Fibroblast of skin of scalp (primary cell): ENCODE measurements at places on chromosomes 5 and 9.

DNA sequence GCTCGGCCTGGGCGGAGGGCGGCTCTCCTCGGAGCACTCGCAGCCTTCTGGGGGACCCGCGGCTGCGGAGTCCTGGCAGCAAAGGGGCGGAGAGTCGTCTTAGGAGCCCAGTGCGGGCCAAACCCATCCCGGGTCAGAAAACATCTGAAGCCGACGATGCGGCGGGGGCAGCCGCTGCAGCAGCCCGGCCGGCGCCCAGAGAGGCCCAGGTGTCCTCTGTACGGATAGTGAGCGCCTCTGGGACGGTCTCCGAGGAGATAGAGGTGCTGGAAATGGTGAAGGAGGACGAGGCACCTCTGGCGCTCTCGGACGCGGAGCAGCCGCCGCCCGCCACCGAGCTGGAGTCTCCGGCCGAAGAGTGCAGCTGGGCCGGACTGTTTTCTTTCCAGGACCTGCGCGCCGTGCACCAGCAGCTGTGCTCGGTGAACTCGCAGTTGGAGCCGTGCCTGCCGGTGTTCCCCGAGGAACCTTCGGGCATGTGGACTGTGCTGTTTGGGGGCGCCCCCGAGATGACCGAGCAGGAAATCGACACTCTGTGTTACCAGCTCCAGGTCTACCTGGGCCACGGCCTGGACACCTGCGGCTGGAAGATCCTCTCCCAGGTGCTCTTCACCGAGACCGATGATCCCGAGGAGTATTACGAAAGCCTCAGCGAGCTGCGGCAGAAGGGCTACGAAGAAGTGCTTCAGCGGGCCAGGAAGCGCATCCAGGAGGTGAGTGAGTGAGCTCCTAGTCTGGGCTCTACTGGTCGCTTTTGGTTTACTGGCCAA is 1.2 kb downstream of the JMY start:
- DNase-seq: peak; percentile 21

GRCh38 chr5:133199417-133200178 is 147.8 kb downstream of the HSPA4 start:
- DNase-seq: no peak

DNA sequence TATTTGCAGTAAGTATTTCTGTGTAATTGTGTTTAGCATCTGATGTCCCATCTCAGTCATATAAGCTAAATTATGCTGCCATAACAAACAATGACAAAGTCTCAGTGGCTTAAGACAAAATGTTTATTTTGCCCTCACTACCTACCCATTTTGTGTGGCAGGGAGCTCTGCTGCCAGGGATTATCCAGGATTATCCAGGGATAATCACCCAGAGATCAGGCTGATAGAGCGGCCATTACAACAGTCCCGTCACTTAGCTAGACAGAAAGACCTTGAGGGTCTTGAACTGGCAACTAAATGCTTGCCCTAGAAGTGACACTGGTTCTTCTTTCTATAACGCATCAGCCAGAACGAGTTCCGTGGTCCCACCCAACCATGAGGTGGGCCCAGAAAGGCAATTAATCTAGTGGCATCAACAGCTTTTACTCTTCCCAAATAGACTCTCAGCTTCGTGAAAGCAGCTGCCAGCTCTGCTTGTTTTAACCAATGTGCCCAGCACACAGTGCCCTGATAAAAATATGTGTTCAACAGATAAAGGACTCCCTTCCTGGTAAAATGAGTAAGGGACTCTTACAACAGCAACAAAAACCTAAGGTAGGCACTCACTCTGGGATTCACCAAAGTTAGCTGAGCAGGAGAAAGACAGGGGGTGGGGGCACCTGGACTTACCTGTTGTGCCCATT is 22.8 kb downstream of the CCDC69 start:
- DNase-seq: no peak

DNA sequence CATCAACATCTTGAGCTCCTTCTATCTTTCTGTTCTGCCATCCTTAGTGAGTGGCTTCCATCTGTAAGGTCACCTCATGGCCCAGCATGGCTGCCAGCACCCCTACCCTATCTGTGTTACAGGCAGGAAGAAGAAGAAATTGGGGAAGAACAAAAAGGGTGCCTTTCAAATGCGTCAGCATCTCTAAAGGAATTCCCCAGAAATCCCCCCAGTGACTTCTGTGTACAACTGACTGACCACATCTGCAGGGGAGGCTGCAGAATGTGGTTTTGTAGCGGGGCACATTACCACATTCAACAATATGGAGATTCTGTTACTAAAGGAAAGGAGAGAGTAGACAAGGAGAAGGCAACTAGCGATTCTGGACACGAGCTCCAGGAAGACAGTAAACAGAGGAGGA is 40.1 kb downstream of the ALG2 start:
- peak; percentile 62 for DNase-seq

- peak; percentile 88 for DNase-seq
Observed at GRCh38 chr5:158755986-158756385, 343.7 kb downstream of the EBF1 start.

- no peak for DNase-seq
Observed at GRCh38 chr9:117415358-117415914, 579 bp upstream of the ASTN2 start.

DNA sequence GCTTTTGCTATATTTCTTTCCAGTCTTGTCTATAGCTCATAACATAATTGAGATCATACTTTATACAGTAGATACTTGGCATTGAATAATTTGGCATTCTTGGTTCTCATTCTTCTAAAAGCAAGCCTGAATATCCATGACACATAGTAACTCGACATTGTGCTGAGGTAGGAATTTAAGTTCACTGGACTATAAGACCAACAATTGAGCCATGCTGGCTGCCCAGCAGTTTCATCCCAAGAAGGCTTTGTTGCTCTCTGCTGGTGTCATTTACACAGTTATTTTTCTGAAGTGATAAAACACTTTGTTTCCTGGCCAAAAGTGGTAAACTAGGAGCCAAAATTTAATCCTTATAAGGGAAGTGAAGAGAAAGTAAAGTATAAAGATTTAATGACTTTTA is 192.0 kb downstream of the ADAMTSL1 start:
- DNase-seq: peak; percentile 23

GRCh38 chr5:23977365-23977764 is 470.0 kb downstream of the PRDM9 start:
- no peak for DNase-seq

GRCh38 chr5:74853256-74853655 is 12.9 kb downstream of the FAM169A start:
- no peak for DNase-seq

DNA sequence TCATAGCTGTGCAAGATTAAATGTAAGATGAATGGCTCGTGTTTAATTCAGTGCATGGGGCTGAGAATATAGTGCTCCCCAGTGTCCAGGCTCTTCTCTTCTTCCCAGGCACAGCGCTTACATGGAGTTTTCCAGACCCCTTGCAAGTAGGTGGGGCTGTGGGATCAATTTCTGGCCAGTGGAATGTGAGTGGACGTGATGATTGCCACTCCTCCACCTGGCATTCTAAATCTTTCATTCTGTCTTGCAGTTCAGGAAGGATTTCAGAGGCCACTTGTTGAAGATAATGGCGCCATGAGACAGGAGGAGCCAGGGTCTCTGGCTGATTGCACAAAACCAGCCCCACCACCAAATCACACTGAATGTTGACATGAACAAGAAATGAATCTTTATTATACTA is 7.2 kb upstream of the PIP5K1B start:
- no peak for DNase-seq

DNA sequence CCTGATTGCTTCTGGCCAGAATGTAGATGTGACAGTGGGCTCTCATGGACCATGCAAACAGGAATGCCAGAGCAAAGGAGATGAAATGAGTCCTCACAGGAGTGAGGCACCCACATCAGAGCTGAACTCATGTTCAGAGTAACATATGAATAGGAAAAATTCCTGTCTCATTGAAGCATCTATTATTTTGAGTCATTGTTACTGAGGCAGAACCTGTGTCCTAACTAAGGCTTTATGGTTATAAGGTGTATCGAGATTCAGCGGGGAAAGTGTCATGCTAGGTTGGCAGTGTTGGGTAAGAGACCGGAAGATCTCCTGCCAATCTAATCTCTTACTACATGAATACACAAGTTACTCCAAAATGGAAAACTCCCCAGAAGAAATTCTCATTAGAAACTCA is 304.1 kb downstream of the TRPM3 start:
- no peak for DNase-seq

GRCh38 chr9:21030389-21031035 is 928 bp downstream of the HACD4 start:
- DNase-seq: peak; percentile 64

- DNase-seq: no peak
Observed at GRCh38 chr9:125679597-125680189, 27.3 kb downstream of the MAPKAP1 start.

DNA sequence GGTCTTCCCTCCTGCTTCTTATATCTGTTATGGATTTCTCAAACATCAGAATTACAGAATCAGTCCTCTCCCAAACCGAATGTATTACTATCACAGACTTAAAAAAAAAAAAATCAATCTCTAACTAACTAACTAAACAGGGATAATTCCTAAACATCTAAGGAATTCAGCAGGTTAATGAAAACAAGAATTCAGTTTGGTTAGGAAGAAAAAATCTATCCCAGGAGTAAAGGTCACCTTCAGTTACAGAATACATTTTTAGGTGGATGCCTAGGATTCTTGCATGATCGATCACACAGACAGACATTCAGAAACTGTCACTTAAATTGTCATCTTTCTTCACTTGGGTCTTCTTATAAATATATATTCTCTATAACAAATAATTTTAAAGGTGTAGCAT is 11.5 kb downstream of the PTAR1 start:
- no peak for DNase-seq

GRCh38 chr9:38390442-38390841 is 2.1 kb upstream of the ALDH1B1 start:
- DNase-seq: no peak

DNA sequence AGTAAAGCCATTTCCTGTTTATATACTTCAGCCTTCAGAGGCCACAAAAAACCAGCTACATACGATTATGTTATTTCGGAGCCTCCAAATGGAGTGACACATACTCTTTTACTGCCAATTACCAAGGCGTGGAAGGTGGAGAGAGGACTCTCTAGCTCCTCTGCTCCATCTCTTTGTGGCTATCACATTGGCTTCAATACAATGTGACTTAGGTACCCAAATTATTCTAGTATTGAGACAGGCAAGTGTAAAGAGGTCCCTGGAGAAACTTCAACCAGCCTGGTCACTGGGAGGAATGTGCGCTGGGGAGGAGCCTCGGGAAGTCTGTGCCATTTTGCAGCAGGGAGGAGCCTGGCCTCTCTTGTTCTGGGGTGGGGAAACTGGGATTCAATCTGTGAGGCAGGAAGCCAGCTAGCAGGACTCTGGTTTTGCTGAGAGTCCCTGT is 85.8 kb upstream of the TAS2R1 start:
- peak; percentile 53 for DNase-seq

DNA sequence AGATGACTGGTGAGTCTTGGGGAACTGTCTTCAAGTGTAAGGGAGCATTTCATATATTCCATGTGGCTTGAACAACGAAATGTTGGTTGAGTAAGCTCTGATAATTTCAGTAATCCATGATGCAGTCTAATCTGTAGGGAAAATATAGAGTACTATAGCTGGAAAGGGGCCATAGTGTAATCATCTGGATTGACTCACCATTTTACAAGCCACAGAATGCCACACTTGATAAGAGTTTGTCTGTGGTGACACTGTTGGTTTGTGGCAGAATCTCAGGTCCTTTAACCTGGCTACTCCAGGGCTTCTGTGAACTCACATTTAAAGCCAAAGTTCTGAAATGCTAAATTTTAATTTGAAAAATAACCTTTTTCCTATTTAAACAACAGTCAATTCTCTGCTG is 16.3 kb upstream of the MAML1 start:
- DNase-seq: no peak

GRCh38 chr5:131323378-131323777 is 59.5 kb downstream of the CDC42SE2 start:
- DNase-seq: no peak

DNA sequence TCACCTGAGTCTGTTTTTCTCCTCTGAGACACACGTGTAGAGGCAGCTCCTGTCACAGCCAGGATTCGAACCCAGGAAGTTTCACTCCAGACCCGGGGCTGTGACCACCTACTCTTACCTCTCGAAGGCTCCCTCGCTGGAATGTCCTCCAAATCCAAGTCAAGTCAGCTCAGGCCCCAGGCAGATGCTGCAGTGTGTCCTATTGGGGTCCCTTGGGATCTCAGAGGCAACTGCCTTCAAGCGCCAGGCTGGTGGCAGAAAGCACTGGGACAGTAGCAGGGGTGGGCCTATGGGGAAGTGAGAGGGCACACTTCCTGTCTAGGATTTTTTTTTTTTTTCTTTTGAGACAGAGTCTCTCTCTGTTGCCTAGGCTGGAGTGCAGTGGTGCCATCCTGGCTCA is 762 bp upstream of the ST6GALNAC4 start:
- DNase-seq: no peak

- DNase-seq: no peak
Observed at GRCh38 chr9:114798780-114799427, 6.9 kb downstream of the TNFSF15 start.

- no peak for DNase-seq
Observed at GRCh38 chr5:127024821-127025220, 5.5 kb downstream of the MARCHF3 start.

GRCh38 chr9:99303177-99303576 is 81.1 kb downstream of the SEC61B start:
- no peak for DNase-seq

GRCh38 chr5:151779531-151780125 is 7.9 kb downstream of the G3BP1 start:
- DNase-seq: no peak

DNA sequence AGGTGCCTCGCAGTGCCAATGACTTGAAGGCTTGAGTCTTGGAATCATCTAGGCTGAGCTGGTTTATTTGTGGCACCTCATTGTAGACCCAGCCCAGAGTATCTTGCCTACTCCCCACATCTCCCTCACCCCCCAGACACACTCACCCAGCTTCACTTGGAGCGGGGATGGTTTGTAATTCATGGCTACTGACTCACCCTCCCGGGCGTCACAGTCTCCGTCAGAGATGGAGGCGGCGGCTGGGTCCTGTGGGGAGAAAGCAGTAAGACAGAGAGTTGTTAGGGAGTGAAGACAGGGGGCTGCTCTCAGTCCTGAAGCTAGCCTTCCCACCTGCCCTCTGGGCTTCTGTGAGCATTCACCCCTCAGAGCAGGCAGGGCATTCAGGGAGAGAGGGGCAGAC is 29.0 kb upstream of the MYORG start:
- peak; percentile 11 for DNase-seq

- no peak for DNase-seq
Observed at GRCh38 chr9:108775901-108776306, 79.9 kb downstream of the ACTL7B start.

GRCh38 chr9:34522091-34522887 is 501 bp downstream of the ENHO start:
- no peak for DNase-seq

- DNase-seq: peak; percentile 82
Observed at GRCh38 chr5:170597109-170597751, 93.4 kb downstream of the KCNIP1 start.

- no peak for DNase-seq
Observed at GRCh38 chr5:14109771-14110170, 33.4 kb upstream of the TRIO start.

DNA sequence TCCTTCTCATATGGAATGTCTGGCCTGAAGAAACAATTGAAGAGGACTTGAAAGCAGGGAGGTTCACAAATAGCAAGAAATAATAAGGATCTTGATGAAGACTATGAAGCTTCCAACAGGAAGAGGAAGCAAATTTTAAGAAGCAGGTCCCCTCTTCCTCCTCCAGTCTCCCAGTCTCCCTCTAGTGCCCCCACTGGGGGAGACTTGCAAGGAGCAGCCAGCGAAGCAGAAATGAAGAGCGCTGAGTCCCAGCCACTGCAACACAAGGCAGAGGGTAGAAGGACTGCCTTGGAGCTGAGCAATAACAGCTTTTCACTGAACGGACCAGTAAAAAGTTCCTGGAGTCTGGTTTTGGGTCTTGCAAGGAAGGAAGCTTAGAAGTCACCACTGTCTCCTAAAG is 32.6 kb upstream of the ACO1 start:
- DNase-seq: peak; percentile 1
